ENCODE measurements at places on chromosomes 1 and 21. TPM values are rescaled to one million over a fixed set of nuclear protein-coding genes. Genes with fewer than 3 reads are reported as not detected.

DNA sequence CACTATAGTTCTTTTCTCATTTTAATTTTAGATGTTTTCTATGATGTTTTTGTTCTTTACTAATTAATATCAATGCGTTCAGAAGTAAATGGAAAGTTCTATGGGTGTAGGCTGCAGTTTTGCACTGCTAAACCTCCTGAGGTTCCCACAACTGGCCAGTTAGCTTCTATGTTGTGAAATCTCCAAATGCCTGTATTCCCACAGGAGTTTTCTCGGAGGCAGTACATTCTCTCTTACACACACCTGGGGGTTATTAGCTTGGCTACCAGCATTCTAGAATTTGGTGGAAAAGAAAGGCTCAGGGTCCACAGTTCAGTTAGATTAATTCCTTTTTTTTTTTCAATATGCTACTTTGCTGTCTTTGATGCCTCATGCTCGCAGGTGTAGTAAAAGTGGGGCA is 216.9 kb upstream of the NRIP1 start:
- H3K36me3 ChIP-seq, result no peaks in the 10 kb centered on the region
- H3K27ac ChIP-seq, result no peak overlapping the region
- no peak overlapping the region for H3K4me3 ChIP-seq
- DNase-seq, result no peak

- peaks cover 11% of the 10 kb centered on the region for H3K4me1 ChIP-seq
- H3K27ac ChIP-seq, result peak overlapping the region; percentile 46
- peak; percentile 94 for DNase-seq
- no peaks in the 10 kb centered on the region for H3K27me3 ChIP-seq
- H3K4me3 ChIP-seq, result no peak overlapping the region
Measured at GRCh38 chr1:245599371-245600174, 444.8 kb downstream of the KIF26B start.

WDR64 gene
- not detected for total RNA-seq

BCAN gene
- total RNA-seq, result 0.41 TPM

CDCA8 gene
- total RNA-seq, result 4.2 TPM

DNA sequence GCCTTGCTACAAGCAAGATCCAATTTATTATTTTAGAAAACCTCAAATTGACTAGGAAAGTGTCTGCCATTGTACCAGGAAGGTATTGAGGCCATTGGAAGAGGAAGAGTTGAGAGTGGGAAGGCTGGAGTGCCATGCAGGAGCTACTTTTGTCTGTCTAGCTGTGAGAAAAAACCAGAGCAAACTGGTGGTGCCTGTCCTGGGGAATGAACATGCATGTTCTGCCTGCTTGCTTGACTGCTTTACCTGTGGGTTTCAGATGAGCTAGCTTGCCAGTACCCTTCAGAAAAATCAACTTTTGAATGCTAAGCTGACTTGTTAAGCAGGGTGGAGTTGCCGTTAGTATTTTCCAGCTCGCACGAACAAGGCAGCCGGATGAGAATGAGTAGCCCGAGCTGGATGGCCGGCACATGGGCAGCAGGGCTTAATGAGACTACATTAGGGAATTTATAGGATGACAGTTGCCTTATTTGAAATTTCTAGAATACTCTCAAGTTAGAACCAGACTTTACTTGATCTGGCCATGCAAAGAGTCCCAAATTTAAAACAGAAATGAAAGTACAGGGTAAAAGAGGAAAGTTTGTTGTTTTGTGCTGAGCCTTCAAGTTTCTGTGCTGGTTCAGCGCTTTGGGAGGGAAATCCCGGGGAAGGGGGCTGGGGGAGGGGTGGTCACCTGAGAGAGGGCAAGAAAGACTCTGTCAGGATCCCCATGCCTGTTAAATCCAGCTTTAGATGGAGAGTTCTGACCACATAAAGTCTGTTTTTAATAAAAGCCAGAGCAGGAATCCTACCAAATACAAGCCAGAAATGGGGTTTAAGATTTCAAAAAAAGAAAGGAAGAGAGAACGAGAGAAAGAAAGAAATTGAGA is 29.6 kb upstream of the C1orf105 start:
- H3K36me3 ChIP-seq, result no peaks in the 10 kb centered on the region
- no peak overlapping the region for H3K27ac ChIP-seq
- no peaks in the 10 kb centered on the region for H3K4me1 ChIP-seq

DNA sequence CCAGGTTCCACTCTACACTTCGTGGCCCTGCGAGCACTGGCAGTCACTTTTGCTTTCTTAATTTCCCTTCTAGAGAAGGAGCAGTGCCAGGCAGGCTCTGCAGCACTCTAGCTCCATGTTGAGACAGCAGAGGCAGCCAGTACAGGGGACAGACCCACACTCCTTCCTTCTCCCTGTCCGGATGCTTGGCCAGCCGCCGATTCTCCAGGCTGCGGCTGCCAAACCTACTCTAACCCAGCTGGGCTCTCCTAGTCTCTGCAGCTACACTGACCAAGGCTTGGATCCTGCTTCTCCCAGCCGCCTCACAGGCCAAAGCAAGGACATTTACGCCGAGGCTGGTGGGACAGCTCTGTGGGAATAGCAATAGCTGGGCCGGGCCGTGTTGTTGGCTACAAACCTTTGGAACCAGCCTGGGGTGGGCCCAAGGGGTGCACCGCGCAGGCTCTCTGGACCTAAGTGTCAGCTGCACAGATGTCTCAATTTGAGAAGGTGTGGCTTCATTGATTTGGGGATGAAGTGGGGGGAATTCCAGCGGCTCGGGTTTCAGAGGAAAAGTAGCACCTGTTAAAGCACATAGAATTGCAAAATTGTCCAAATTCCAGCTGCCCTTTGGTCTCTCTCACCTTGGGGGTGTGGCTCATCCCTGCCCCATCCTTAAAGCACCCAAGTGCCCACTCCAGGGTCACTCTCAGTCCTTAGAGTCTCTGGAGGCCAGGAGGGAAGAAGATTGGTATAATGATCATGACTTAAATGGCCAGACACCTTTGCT is 3.2 kb downstream of the BARHL2 start:
- no peak overlapping the region for H3K27ac ChIP-seq
- H3K4me3 ChIP-seq, result no peak overlapping the region
- no peaks in the 10 kb centered on the region for H3K36me3 ChIP-seq
- no peak for DNase-seq
- peaks cover 91% of the 10 kb centered on the region for H3K27me3 ChIP-seq

SYT6 gene
- 0.39 TPM for total RNA-seq

- DNase-seq, result no peak
- no peaks in the 10 kb centered on the region for H3K4me1 ChIP-seq
- H3K27ac ChIP-seq, result no peak overlapping the region
- H3K36me3 ChIP-seq, result no peaks in the 10 kb centered on the region
- H3K27me3 ChIP-seq, result no peaks in the 10 kb centered on the region
Measured at GRCh38 chr1:86345042-86345441, 51.1 kb downstream of the ODF2L start.

DNA sequence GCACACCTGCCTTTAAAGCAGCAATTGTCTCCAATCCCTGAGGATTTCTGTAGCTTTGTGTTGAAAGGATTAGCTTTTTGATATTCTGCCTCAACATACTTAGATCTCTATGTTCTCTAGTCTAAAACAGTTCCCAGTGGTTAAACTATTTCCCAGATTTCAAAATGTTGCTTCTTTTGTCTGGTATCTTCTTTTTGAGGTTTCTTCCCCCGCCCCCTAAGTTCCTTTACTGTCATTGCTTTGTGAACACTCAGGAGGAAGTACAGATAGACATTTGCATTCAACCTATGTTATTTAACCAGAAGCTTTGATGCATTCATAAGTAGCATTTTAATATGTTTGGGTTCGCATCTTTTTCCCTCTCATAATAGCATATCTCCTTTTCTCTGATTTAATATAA is 33.5 kb downstream of the CYYR1 start:
- H3K4me3 ChIP-seq, result no peak overlapping the region
- no peaks in the 10 kb centered on the region for H3K4me1 ChIP-seq
- H3K27ac ChIP-seq, result no peak overlapping the region
- DNase-seq, result no peak
- no peaks in the 10 kb centered on the region for H3K36me3 ChIP-seq
- no peaks in the 10 kb centered on the region for H3K27me3 ChIP-seq

All from astrocyte (in vitro differentiated cells and primary cell).